ENCODE measurements at places on chromosomes 7 and 10.

DNA sequence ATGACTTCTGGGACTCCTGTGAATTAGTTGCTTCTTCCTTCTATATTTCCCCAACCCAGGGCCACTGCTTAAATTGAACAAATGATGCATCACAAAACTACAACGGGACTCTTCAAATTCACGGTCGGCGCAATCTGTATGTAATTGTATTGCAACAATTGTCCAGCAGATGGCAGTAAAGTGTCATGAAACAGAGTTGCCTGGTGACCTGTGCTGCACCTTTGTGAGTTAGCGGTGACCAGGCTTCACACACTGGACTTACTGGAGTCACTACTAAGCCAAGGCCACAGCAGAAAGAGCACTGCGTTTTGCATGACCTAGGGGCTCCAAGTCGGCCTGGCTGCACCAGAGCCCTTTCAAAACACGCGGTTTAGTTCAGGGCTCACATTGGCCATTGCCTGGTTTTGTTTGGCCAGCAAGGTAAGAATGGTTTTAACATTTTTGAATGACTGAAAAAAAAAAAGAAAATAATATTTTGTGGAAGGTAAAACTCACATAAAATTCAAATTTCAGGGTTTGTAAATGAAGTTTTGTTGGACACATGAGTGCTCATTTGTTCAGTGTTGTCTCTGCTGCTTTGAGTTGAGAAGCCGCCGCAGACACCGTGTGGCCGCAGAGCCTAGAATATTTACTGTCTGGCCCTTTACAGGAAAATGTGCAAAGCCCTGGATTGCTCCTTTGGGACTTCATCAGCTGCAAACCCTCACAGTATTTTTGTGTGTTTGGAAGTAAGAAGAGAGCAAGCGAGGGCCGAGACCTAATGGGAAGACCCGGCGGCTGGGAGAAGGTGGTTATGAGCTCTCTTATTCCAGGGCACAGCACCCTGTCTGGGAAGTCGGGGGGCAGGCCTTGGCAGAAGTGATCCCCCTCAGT, 23.2 kb upstream of the ZNF32 start:
- DNase-seq: peak; percentile 66

GRCh38 chr7:133428326-133428725, 175.4 kb downstream of the EXOC4 start:
- no peak for DNase-seq

DNA sequence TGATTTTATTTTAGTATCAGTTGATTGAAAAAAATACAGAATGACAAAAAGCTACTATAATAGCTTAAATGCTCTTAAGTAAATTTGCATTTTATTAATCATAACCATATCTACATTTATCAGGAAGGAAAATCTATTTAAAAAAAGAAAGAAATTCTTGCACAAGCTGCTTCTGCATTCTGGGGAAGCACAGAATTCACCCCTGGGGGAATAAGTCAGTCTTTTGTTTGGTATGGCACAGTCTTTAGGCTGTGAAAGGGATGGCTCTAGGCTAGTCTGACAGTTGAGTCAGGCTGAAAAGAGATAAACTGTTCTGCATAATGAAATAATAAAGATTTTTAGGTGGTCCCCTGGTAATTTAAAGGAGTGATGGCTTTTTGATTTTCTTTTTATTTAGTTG, 37.9 kb downstream of the HTR7 start:
- no peak for DNase-seq

DNA sequence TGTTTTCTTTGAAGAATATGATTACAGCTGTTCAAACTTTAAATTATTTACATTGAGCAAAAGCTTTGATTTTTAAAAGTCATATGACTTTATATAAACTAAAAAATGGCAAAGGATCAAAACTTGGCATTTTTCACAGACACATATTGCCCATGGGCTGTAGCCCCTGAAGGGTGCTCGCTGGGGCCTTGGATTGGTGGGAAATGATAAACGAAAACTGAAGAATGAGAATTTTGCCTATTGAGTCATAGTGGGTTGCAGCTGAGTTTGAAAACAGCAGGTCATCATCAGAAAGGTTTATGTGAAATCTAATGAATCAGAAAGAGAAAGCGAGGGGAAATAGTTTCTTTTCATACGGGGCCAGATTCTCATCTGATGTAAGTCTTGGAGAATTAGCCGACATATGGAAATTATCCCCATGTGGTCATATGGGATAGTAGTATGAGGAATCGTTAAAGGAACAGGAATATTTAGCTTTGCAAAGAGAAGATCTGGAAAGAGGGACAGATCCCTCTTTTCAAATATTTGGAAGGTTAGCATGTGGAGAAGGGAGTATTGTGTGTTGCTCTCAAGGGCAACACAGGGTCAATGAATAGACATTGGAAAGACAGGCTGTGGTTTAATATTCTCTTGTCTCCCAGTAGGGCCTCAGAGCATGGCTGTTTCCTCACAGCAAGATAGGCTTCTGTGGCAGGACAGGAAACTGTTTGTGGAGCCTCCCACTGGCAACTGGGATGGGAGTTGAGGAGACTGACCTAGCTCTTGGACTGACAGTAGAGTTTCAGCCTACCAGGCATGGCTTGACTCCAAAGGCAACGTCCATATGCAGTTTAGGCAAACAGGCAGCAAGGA, 119.0 kb downstream of the FZD1 start:
- no peak for DNase-seq

DNA sequence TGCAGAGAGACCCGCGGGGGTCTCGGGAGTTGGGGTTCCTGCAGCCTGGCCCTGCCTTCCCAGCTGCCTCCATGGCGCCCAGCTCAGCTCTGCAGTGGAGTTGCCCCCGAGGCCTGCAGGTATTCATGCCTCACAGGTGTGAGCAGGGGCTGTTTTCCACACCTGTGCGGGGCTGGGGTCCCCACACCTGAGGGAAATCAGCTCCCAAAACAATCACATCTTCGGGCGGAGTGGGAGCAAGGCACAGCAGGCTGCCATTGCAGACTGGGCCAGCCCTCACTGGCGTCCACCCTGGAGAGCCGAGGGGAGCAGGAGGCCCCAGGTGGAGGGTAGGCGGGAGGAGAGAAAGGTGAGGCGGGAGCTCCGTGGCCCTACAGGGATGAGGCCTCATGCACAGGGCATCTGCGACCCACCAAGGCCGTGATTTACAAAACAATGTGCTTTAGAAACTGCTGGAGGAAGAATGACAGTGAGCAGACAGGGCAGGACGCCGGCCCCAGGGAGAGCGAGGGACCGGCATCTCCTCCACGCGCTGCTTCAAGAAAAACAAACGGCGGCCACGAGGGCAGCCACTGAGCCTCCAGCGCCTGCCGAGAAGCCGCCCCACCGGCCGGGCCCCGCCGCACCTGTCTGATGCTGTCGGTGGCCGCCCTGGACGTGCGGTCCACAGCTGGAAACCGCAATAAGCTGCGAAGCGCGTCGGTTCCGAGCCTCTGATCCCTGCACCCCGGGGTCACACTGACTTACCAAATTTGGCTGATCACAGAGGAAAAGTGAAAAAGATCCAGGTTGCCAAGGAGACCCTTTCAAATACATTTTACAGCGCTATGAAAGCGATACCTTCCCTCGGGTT, 53.0 kb upstream of the PDGFA start:
- DNase-seq: no peak

DNA sequence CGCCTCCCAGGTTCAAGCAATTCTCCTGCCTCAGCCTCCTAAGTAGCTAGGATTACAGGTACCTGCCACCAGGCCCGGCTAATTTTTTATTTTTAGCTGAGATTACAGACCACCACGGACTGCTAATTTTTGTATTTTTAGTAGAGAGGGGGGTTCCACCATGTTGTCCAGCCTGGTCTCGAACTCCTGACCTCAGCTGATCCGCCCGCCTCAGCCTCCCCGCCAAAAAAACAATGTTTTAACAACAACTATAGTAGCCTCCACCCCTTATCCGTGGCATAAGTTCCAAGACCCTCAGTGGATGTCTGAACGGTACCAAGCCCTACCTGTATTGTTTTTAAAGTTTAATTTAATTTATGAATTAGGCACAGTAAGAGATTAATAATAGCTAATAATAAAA, 48.2 kb downstream of the GNA12 start:
- DNase-seq: no peak
